ENCODE measurements at places on chromosomes 3 and 15.
A peak's percentile ranks its signal among the peaks of the same experiment; 100 is the strongest.

- no peak for ATAC-seq
Measured at GRCh38 chr15:68334661-68335124, 57.1 kb downstream of the FEM1B start.

DNA sequence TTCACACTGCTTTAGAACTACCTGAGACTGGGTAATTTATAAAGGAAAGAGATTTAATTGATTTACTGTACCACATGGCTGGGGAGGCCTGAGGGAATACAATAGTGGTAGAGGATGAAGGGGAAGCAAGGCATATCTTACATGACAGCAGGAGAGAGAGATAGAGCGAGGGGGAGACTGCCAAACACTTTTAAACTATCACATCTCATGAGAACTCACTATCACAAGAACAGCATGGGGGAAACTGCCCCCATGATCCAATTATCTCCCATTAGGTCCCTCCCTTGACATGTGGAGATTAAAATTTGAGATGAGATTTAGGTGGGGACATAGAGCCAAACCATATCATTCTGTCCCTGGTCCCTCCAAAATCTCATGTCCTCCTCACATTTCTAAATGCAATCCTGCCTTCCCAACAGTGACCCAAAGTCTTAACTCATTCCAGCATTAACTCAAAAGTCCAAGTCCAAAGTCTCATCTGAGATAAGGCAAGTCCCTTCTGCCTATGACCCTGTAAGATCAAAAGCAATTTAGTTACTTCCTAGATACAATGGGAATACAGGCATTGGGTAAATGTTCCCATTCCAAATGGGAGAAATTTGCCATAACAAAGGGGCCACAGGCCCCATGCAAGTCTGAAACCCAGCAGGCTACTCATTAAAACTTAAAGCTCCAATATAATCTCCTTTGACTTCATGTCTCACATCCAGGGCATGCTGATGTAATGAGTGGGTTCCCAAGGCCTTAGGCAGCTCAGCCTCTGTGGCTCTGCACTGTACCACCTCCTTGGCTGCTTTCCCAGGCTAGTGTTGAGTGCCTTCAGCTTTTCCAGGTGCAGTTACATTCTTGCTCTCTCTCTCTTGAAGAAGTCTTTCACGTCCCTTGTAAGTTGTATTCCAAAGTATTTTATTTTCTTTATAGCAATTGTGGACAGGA lies 481.7 kb upstream of the TGFBR2 start:
- no peak for ATAC-seq

- ATAC-seq, result no peak
Measured at GRCh38 chr15:95528920-95529319, 801.6 kb upstream of the NR2F2 start.

- no peak for ATAC-seq
Measured at GRCh38 chr3:30358871-30359270, 247.5 kb upstream of the TGFBR2 start.

- ATAC-seq, result peak; percentile 85
Measured at GRCh38 chr3:138347960-138348753, at the start of gene MRAS. TSS of gene MRAS (plus strand) at chr3:138348579. CDS start at chr3:138372884, 24,305 bp downstream.

DNA sequence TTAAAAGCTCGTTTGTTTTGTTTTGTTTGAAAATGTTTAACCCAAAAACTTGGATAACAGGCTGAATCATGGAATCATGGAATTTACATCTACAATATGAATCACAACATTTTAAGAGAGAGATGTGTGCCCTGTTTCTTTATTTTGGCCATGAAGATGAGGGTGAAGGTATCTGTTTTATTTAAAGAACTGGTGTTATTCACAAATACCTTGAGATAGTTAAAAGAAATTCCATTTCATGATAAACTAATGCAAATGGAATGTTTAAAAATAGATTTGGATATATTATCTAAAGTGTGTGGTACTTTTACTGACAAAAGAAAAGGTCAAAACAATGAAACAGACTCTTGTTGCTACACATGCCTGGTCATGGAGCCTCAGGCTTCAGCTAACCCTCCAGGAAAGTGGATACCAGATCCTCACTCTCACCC lies 486.0 kb upstream of the CFAP20DC start:
- no peak for ATAC-seq

Data from motor neuron (in vitro differentiated cells).